ENCODE measurements at places on chromosomes 12 and 14.

DNA sequence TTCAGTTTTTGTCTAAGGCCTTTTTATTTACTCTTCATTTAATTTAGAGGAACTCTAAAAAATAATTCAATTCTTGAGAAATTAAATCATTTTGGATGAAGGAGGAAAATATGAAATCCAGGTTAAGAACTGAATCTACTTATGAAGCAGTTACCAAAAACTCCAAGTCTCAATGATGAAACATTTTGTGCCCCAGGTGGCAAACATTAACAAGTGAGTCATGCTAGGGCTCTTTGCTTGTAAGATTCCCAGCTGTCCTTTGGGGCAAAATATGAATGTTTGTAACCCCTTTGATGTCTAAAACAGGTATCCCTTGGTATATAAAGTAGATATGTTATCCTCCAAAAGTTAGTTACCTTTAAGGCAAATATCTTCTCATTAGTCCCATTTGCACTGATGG is 202.4 kb downstream of the NEDD1 start:
- DNase-seq, result no peak

DNA sequence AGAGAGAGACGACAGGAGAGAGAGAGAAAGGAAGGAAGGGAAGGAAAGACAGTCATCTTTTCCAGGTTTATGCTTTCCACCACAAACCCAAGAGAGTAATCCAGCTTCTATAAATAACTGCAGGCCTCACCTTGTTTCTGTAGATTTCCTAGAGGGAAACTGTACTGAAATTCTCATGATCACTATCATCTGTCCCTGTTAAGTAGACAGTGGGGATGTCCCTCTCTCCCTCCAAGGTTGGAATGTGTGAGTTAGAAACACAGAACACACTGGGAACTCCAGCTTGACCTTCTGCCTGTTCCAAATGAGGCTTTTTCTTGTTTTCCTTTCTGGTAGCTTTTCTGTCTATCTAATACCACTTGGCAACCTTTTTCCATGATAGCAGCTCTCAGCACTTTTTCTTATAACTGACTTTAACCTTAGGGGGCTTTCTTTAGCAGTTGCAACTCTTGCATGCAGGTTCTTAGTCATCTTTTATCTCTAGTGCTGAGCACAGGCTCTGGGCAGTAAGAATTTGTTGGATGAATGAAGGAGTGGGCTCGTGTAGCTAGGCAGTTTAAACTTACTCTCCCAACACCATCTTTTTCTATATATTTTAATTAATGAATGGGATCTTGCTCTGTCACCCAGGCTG is 22.8 kb upstream of the FBXO33 start:
- no peak for DNase-seq

GRCh38 chr12:14410177-14410576 is 44.7 kb downstream of the ATF7IP start:
- no peak for DNase-seq

GRCh38 chr14:100571837-100572236 is 15.4 kb downstream of the BEGAIN start:
- DNase-seq, result no peak

DNA sequence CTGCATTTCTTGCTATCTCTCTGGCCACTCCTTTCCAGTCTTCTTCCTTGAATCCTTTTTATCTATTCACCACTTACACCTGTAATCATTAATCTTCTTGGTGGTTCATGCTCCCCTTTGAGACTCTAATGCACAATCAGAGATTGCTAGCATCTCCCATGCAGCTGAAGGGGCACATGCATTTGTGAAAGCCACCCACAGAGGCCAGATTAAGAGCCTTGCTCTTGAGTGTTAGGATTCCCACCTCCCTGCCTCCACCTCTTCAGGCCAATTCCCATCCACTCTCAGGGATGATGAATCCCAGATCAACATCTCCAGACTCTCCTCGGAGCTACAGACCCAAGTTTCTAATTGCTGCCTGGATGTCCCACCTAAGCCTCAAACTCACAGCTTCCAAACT is 19.4 kb upstream of the KRT18 start:
- DNase-seq, result no peak

DNA sequence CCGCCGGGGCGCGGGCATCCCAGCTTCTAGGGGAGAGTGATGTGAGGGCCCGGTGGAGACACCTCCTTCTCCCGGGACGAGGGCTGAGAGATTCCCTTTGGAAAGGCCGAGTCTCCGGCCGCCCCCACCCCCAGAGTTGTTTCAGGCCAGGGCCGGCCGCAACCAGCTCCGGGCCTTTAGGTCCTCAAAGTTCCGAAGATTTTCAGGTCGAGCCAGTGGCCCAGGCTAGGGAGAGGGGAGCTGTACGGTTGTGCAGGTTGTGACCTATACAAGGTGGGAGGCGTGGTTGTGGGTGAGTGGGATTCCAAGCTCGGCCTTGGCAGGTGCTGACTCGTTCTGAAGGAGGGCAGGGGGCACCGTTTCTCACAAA is 18.4 kb upstream of the ANKRD33 start:
- no peak for DNase-seq
